ENCODE measurements at places on chromosomes 1 and 21.
A peak's percentile ranks its signal among the peaks of the same experiment; 100 is the strongest.

GRCh38 chr1:227849251-227849650, 33.8 kb downstream of the PRSS38 start:
- DNase-seq, result no peak

- peak; percentile 61 for DNase-seq
Measured at GRCh38 chr1:48775831-48776392, 779 bp downstream of the BEND5 start.

- DNase-seq, result no peak
Measured at GRCh38 chr1:48563021-48563420, 91.0 kb upstream of the SPATA6 start.

DNA sequence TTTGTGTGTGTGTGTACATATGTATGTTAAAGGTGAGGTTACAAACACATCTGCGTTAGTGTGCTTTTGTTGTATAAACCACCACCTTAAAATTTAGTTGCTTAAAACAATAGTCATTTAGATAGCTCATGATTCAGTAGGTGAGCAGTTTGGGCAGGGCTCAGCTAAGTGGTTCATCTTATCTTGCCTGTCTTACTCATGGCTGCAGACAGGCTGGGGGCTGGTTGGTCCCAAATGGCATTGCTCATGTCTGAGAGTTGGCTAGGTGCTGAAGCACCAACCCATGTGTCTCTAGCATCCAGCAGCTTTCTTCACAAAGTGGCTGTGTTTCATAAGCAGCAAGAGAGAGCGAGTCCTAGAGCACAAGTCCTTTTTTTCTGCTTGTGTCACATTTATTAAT, 91.4 kb downstream of the MACF1 start:
- DNase-seq, result no peak

DNA sequence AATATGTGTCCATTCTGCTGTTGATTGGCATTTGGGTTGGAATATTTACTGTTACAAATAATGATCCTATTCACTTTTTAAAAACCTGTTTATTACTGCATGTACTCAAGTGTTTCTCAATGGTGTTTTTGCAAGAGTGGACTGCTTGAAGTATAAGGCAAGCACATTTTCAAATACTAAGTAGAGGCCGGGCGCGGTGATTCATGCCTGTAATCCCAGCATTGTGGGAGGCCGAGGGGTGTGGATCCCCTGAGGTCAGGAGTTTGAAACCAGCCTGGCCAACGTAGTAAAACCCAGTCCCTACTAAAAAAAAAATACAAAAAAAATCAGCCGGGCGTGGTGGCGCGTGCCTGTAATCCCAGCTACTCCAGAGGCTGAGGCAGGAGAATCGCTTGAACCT, 276.9 kb upstream of the ADGRL4 start:
- DNase-seq, result no peak

- DNase-seq, result no peak
Measured at GRCh38 chr21:41407541-41408460, 18.2 kb upstream of the MX1 start.

- no peak for DNase-seq
Measured at GRCh38 chr1:114126261-114127095, 27.2 kb downstream of the SYT6 start.

All from DMS79 treated with DMSO at 0.1 percent for 48 hours (cell line).